ENCODE measurements at places on chromosomes 2 and 18.

GRCh38 chr2:152245653-152246052, 70.1 kb upstream of the STAM2 start:
- H3K36me3 ChIP-seq, result no peaks in the 10 kb centered on the region
- H3K4me1 ChIP-seq, result no peaks in the 10 kb centered on the region
- H3K27ac ChIP-seq, result no peak overlapping the region
- H3K4me3 ChIP-seq, result no peak overlapping the region
- DNase-seq, result no peak

GRCh38 chr2:193883820-193884219, 1689.1 kb upstream of the TMEFF2 start:
- DNase-seq, result no peak
- no peaks in the 10 kb centered on the region for H3K4me1 ChIP-seq
- H3K36me3 ChIP-seq, result no peaks in the 10 kb centered on the region
- H3K27ac ChIP-seq, result no peak overlapping the region
- no peaks in the 10 kb centered on the region for H3K27me3 ChIP-seq

GRCh38 chr2:170362871-170363631, 185.1 kb downstream of the MYO3B start:
- no peak overlapping the region for H3K4me3 ChIP-seq
- no peaks in the 10 kb centered on the region for H3K4me1 ChIP-seq
- DNase-seq, result no peak
- no peak overlapping the region for H3K27ac ChIP-seq
- no peaks in the 10 kb centered on the region for H3K36me3 ChIP-seq

- no peak overlapping the region for H3K4me3 ChIP-seq
- no peak for DNase-seq
- no peak overlapping the region for H3K27ac ChIP-seq
These were observed 8.7 kb upstream of the AAK1 start for GRCh38 chr2:69652206-69652605.

DNA sequence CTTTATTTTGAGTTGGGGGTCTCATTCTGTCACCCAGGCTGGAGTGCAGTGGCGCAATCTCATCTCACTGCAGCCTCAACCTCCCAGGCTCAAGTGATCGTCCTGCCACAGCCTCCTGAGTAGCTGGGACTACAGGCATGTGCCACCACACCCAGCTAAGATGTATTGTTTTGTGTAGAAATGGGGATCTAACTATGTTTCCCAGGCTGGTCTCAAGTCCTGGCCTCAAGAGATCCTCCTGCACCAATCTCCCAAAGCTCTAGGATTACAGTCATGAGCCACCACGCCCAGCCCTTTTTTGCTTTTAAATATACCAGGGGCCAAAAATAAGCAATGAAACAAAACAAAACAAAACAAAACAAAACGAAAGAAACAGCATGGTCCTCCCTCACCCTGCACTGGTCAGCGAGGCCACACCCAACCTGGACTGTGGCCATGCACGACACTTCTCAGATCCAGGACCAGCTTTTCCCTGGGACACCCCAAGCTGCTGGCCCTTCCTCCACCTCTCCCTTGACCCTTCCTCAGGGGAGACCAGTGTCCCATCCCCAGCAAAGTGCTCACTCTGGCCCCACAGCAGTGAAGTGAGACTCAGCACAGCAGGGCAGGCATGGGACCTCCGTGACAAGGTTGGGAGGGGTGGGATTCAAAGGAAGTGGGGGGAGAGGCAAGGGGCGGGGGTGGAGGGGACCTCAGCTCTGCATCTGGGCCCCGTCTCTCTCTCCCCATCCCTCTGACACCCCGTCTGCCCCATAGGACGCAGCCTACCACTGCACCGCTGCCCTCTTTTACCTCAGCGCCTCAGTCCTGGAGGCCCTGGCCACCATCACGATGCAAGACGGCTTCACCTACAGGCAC, 23.5 kb downstream of the MAL start:
- H3K27me3 ChIP-seq, result peaks cover 4% of the 10 kb centered on the region
- DNase-seq, result no peak
- H3K4me3 ChIP-seq, result no peak overlapping the region
- no peaks in the 10 kb centered on the region for H3K4me1 ChIP-seq
- no peak overlapping the region for H3K27ac ChIP-seq
- no peaks in the 10 kb centered on the region for H3K36me3 ChIP-seq

DNA sequence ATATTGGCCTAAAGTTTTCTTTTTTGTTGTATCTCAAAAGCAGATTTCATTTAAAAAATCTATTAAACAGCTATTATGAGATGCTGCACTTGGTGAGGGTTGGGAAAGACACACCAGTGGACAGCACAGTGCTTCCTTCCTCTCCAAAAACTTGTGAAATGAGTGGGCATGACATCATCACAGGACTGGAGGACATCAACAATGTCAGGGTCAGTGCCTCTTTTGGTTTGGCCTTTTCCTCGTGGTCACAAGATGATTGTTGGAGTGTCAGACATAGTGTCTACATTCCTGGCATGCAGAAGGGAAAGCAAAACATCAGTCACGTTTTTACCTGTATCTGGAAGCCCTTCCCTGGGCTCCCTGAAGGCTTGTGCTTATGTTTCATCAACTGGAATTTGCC, 49.6 kb downstream of the IL1R2 start:
- DNase-seq, result no peak
- H3K4me3 ChIP-seq, result no peak overlapping the region
- peaks cover 6% of the 10 kb centered on the region for H3K4me1 ChIP-seq
- H3K27me3 ChIP-seq, result no peaks in the 10 kb centered on the region
- no peaks in the 10 kb centered on the region for H3K36me3 ChIP-seq

- H3K27me3 ChIP-seq, result no peaks in the 10 kb centered on the region
- H3K4me3 ChIP-seq, result no peak overlapping the region
- H3K27ac ChIP-seq, result no peak overlapping the region
- H3K4me1 ChIP-seq, result no peaks in the 10 kb centered on the region
- DNase-seq, result no peak
- H3K36me3 ChIP-seq, result no peaks in the 10 kb centered on the region
These were observed 80.6 kb downstream of the RIT2 start for GRCh38 chr18:43034683-43035500.

- H3K27ac ChIP-seq, result no peak overlapping the region
- H3K4me1 ChIP-seq, result no peaks in the 10 kb centered on the region
These were observed 509.7 kb downstream of the TDRD15 start for GRCh38 chr2:21633466-21633865.

Data from left lung (tissue), 14 donors.